ENCODE measurements at places on chromosomes 11 and 22.

GRCh38 chr11:75536786-75537641 lies 11.3 kb upstream of the GDPD5 start:
- DNase-seq = no peak

DNA sequence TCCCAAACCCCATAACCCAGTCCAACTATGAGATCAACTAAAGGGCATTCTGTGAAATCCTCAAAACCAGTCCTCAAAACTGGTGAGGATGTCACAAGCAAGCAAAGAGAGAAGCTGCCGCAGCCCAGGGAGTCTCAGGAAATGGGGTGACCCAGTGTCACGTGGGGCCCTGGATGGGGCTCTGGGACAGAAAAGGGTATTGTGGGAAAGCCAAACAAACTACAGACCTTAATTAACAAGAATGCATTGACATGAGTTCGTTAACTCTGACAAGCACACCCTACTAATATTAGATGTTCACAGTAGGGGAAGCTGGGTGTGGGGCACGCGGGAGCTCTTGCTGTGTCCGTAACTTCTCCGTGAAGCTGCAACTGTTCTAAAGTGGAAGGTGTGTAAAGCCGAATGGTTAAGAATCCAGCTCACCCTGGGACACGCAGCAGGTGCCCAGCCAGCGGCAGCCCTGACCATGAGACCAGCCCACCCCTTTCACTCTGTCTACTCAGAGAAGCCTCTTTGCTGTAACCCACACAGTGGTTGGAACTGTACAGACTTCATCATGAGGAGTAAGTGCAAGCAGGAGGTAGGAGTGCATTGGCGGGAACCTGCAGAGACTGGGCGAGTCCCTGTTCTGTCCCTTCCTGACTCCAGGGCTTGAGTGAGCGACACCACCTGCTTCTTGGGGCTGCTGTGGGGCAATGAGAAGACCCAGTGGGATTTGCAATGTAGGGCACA lies 17.9 kb downstream of the LINC01488 start:
- peak; percentile 77 for DNase-seq

DNA sequence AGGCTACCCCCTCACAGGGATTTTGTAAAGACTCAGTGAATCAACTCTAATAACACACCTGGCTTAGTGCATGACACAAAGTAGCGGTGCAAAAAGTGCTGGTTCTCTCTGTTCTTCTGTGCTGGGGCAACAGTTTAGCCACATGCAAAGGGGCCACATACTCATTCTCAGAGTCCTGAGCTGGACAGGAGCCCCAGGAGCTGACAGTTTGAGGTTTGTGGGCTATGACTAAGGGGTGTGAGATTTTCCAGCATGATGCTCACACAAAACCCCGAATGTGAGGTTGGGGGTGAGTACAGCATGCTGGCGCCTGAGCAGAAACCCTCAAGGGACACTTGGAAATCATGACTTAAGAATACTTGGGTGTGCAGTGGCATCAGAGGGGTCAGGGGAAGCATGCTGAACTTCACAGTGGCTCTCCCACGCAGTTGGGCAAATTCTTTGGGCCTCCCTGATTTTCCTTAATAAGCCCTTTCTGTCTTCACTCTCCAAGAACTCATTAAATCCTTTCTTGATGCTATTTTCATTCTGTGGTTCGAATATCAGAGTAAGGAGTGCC lies 31.0 kb downstream of the TMPRSS5 start:
- DNase-seq = no peak

- DNase-seq = no peak
These were observed 16.6 kb upstream of the STK33 start for GRCh38 chr11:8610532-8611116.

- DNase-seq = no peak
These were observed 43.4 kb downstream of the BCR start for GRCh38 chr22:23223569-23224317.

- no peak for DNase-seq
These were observed 31.6 kb downstream of the TTC12 start for GRCh38 chr11:113345978-113346377.

DNA sequence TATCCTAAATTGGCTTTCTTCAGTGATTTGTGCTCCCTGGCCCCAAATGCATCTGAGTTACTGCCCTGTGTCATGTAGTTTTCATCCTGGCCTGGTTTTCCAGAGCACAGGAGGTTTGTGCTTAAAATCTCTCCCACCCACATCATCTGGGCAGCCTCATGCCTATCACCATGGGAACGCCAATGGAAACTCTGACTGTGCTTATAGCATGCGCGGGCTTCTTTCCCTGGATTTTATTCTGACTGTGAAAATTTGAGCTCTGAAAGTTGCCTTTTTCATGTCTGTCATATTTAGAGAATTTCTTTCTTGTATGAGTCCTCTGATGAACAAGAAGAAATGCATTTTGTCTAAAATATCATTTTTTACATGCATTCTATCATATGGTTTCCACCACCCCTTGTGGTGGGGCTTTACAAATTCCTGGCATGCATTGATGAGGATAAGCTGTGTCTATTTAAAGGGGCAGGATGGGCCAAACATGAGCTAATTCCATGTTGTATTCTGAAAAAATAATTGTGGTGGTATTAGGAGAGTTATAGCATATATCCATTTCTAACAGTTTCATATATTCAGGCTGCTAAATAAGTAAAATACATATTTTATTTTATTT lies 55.1 kb downstream of the IRAG1 start:
- peak; percentile 32 for DNase-seq

DNA sequence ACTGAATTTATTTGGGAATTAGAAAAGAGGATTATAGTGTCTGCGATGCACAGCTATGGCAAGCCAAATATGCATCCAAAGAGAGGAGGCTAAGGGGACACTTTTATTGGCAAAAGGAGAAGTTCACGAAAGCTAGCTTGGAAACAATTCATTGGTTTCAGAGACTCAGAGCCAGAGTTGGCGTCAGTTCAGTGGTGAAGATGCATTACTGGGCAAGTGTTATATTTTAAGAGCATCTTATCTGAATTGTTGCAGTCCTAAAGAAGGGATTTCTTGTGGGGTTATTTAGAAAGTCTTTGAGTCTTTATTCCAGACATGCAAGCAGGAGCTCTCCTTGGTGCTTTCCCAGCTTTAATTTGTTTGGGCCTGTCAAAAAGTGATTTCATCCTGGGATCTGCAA lies 15.0 kb downstream of the CLDN5 start:
- no peak for DNase-seq

DNA sequence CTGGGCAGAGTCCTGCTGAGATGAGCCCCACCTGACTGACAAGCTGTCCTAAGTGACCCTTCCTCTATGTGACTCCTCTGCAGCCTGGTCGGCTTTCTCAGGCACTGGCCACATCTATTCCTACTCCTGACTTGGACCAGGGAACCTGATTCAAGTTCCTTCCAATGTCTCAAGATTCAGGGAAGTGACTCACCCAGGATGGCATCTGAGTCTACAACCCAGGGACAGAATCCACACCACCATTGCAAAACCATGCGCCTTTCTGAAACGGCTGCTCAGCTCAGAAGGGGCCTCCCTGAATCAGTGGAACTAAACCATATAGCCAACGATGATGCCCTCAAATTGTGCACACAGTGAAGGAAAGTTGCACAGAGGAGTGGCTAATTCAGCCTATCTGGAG lies 63.9 kb upstream of the CSNK2A3 start:
- no peak for DNase-seq

- no peak for DNase-seq
These were observed 49.1 kb upstream of the A4GALT start for GRCh38 chr22:42769574-42770447.

GRCh38 chr22:38870312-38870741 lies 1.7 kb downstream of the CBX6 start:
- DNase-seq = peak; percentile 80

GRCh38 chr11:65370659-65371049 lies 11.8 kb downstream of the SLC25A45 start:
- DNase-seq = no peak

DNA sequence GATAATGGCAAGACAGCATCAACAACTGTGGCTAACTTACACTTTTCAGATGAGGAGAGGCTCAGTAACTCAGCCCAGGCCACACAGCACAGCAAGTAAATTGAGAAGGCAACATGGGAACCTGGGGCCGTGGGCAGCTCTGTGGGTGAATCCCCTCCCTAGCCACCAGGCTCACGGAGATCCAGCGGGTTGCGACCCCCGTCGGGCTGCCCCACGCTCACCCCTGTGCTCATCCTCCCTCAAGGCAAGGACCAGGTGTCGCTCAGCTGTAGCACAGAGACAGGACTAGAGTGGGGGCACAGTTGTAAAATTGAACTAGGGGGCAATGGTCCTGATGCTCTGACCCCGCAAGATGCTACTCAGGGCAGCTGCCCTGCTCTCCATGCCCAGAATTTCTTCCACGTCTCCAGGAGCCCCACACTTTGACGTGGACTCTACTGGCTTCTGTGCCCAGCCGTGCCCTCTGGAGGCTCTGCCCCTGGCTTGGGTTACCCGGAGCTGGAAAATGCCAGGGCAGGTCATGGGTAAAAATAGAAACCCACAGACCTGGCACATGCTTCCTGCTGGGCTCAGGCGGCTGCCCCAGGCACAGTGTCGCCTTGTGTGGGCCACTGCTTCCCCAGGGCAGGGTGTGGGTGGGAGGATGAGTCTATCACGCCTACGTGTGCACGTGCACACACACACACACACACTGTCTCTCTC lies 9.0 kb downstream of the TUBA8 start:
- DNase-seq = no peak

- no peak for DNase-seq
These were observed 24.9 kb upstream of the CBX7 start for GRCh38 chr22:39177456-39177775.

GRCh38 chr11:65218446-65218845 lies 36.7 kb downstream of the CAPN1 start:
- no peak for DNase-seq

- no peak for DNase-seq
These were observed 11.3 kb downstream of the GGTLC2 start for GRCh38 chr22:22655452-22656290.

- DNase-seq = no peak
These were observed 17.4 kb upstream of the TMEM135 start for GRCh38 chr11:87020336-87020735.

DNA sequence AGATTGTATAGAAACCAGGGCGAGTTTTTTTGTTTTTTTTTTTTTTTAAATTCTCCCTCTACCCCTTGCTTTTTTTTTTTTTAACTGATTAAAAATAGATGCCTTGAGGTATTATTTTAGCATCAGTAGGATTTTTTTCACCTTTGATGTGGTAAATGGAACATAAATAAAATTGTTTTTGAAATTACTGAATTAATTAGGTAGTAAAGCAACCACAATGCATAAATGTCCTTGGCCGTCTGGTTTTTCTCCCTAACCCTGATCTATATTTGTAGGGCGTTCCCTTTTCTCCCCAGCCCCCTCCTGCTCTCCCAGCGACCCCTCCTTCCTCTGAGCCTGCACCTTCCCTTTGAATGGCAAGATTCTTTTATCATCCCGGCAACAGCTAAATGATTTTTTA lies 107.8 kb downstream of the ZBTB16 start:
- DNase-seq = no peak

DNA sequence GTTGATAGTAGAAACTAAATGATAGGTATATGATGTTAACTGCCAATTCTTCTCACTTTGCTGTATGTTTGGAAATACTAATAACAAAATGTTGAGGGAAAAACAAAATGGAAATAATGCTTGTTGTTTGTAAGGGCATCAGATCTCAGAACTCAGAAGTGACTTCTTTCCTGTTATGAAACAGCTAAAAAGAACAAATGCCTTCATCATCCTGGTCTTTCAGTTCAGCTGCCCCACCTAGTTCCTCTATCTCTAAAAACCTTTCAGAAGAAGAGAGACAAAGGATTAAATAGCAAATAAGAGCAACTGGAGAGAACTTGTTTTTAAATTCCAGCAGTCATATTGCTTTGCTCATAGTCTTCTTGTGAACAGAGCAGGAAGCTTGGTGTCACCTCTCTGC lies 345.3 kb upstream of the NCAM1 start:
- no peak for DNase-seq

- DNase-seq = no peak
These were observed 926.6 kb upstream of the CCDC90B start for GRCh38 chr11:84212468-84213390.

DNA sequence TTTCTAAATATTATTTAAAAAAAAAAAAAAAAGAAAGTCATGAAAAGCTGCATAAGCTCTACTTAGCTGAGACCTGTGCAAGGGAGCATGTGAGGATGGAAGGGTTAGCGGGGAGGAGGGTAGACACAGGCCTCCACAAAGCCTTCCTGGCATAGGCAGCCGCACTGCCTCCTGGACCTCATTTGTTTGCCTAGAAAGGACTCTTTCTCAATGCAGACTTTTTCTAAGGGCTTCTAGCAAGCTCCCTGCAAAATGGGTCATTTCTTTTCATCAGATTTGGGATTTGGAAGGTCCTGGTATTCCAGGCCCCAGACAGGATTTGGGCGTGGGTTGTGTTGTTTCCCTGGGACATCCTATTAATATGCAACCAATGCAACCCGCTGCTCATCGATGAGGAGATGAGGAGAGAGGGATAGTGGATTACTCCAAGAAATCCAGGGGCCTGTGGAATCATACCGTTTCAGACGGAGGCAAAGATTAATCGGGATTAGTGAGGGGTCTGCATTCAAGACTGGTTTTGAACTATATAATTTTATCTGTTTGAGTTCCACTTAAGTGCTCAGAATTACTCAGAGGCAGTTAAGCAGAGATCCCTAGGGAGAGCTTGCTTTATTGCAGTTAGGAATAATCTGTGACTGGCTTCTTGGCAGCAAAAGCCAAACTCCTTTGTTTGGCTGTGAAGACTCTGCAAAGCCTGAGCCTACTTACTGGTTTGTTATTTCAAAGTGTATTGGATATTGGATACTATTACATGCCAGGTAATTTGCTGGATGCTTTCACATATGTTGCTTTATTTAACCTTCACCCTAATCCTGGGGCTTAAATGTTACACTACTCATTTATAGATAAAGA lies 106.9 kb upstream of the NAV2 start:
- DNase-seq = no peak

- no peak for DNase-seq
These were observed 28.4 kb upstream of the CACNG2 start for GRCh38 chr22:36731916-36732315.

- DNase-seq = no peak
These were observed 40.1 kb upstream of the CLMP start for GRCh38 chr11:123235117-123235655.

DNA sequence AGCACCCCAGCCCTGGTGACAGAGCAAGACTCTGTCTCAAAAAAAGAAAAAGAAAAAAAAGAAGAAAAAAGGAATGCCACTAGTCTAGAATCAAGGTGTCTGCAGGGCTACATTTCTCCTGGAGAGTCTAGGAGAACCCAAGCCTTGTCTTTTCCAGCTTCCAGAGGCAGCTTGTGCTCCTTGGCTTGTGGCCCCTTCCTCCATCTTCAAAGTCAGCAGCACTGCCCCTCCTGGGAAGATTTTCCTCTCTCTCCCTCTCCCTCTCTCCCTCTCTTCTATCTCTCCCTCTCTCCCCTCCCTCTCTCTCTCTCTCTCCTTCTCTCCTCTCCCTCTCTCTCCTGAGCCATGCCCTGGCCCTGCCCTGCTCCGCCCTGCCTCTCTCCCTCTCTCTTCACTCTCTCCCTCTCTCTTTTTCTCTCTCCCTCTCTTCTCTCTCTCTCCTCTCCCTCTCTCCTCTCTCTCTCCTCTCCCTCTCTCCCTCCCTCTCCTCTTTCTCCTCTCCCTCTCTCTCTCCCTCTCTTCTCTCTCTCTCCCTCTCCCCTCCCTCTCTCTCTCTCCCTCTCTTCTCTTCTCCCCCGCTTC lies 97.7 kb upstream of the FGF3 start:
- DNase-seq = no peak
